Caki2 (cell line): ENCODE measurements at places on chromosomes 6 and 20. TPM values are rescaled to one million over a fixed set of nuclear protein-coding genes. Genes with fewer than 3 reads are reported as not detected.

The CST2 gene
- total RNA-seq = 240 and 270 TPM in 2 replicates

The LAMA5 gene
- total RNA-seq = 59.3 and 63.3 TPM in 2 replicates

The HRH3 gene
- not detected in 2 replicates for total RNA-seq

GRCh38 chr20:2640260-2640659 lies 12.2 kb upstream of the NOP56 start:
- no peak for DNase-seq

GRCh38 chr20:49916146-49917002 lies 1.0 kb upstream of the SPATA2 start:
- peak; percentile 84 for DNase-seq
